ENCODE measurements at places on chromosomes 5 and 9.
A peak's percentile ranks its signal among the peaks of the same experiment; 100 is the strongest.

- DNase-seq: no peak
These were observed 409.8 kb downstream of the NTRK2 start for GRCh38 chr9:85079349-85079748.

GRCh38 chr9:21326526-21327139, 8.6 kb downstream of the KLHL9 start:
- no peak for DNase-seq

DNA sequence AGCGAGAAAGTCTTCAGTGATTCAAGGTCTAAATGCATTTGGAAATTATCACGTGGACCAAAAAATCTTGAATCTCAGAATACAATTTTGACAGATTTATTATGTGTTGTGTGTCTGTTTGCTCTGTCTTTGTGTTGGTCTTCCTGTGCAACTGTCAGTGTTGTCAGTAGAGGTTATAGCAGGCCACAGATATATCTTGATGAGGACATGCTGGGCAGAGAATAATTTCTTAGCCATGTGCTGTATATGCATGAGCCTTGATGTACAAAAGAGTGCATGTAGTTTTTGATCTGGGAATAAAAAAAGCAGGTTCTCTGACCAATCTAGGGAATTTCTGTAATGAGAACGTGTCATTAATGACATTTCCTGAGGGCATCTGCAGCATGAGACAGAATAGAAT, 57.6 kb downstream of the ZSWIM6 start:
- no peak for DNase-seq

- DNase-seq: no peak
These were observed 4.0 kb downstream of the BNIP1 start for GRCh38 chr5:173148354-173148753.

DNA sequence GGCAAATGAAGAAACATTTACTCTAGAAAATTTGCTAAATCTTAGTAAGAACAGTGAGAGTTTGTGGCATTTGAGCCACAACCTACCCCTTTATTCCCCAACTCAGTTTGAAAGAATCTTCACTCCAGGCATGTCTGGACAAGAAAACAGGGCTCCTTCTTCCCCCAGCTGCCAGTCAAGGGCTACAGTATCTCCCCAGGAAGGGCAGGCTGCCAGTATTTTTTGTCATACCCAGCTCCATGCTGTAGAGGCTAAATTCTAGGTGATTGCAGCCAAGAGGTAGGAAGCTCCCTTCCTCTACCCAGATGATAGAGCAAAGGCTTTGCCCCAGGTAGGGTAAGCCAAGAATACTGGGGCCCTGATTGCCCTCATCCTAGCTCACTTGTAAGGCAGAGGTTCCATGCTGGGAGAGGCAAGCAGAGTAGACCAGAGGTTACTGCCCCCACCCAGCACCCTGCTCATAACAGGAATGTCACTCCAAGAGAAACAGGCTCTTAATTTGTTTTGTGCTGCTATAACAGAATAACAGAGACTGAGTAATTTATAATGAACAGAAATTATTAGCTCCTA, 20.0 kb upstream of the GRPEL2 start:
- no peak for DNase-seq

GRCh38 chr9:76200745-76201144, 193.5 kb downstream of the RFK start:
- no peak for DNase-seq

- DNase-seq: peak; percentile 31
These were observed 33.3 kb upstream of the DAPK1 start for GRCh38 chr9:87464110-87464991.

- DNase-seq: no peak
These were observed 174.5 kb downstream of the FGF18 start for GRCh38 chr5:171593976-171594375.

GRCh38 chr9:136964171-136964689, 12.2 kb downstream of the LCN12 start:
- no peak for DNase-seq

DNA sequence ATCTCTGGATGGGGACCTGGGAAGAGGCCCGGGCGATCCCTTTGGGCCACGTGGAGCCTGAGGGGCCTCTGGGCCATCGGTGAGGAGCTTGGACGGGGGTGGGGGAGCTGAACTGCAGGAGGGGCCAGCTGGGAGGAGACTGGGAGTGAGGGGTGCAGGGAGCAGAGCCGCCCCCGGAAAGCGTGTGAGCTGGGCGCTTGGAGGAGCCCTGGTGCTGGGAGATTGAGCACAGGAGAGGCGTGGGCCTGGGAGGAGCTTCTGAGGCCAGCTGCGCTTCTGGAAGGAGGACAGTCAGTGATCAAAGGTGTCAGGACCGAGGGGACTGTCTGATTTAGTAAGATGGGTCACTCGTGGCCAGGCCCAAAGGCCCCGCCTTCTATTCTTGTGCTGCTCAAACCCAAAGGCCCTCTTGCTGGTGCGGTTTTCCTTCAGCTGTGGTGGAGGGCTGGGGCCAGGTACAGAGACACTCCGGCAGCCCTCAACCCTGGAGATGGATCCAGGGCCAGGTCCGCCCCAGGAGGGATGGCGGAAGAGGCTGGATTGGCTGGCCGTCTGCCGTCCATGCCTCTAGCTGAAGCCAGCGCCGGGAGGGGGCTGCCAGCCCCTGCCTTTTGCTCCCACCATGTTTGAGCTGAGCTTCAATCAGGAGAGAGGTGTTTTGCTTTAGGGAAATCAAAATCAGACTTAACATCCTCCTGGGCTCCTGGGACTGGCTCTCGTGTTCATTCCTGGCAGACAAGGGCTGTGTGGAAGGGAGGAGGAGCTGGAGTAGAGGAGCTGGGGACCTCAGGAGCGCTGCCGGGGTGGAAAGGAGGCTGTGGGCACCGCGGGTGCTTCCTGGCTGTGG, 21.6 kb downstream of the NCS1 start:
- DNase-seq: no peak

- no peak for DNase-seq
These were observed 1.1 kb downstream of the HNRNPA0 start for GRCh38 chr5:137752905-137753690.

- DNase-seq: no peak
These were observed 338.8 kb downstream of the NNT start for GRCh38 chr5:43941806-43942205.

DNA sequence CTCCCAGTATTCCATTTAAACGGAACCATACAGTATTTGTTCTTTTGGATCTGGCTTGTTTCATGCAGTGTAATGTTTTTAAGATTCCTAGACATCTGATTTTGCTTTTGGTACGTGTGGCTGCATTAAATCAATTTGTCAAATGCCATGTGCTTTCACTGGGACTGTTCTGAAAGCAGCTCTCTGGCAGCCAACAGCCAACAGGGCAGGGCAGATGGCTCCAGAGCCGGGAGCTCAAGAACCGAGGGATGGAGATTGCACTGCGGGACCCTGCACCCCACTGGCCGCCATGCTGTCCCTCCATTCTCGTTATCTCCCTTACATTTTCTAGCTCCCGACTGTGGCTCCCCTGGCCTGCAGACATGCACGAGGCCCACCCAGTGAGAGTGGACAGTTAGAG, 33.4 kb upstream of the AIF1L start:
- no peak for DNase-seq

- no peak for DNase-seq
These were observed 157.2 kb upstream of the PHYKPL start for GRCh38 chr5:178389796-178390195.

DNA sequence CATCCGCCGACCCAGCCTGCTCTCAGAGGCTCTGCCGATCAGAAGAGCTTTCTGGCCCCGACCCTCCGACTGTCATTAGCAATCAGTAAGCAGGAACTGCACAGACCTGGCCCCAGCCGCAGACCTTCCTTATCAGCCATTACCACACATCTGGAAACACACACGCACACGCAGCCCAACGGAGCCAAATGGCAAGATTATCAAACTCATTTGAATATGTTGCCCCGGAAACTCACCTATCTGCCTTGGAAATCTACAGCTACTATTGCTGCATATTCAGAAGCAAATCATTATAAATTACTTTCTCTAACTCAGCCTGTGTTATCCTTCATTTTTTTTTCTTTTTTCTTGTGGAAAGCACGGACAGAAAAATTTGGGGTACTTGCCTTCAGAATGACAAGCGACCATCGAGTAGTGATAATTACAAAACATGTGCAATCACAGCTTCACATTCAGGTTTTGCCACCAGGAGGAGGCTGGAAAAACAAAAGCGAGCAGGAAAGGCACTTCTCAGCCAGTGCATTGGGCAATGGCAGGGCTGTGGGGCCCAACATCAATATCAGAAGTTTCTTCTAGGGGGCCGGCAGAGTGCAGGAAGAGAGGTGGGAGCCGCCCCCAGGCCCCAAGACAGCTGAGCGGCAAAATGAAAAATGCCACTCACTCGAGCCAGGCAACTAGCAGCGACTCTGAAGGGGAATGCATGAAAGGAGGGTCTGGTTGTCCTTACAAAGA, 122.3 kb downstream of the VAV2 start:
- peak; percentile 8 for DNase-seq

DNA sequence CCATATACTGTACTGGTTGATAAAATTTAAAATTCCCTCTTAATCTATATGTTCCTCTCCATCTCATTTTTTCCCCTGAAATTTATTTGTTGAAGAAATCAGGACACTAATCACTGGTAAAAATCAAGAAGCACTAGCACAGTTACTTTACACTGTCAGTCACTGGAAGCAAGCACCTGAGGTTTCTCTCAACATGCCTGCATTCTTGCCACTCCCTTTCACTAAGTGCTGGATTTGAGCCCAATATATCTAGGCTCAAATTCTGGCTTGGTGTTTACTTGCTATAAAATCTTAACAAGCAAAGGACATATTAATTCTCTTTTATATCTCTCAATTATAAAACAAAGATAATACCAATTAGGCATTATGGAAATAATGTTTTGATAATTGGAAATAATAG, 58.6 kb downstream of the DIAPH1 start:
- no peak for DNase-seq

DNA sequence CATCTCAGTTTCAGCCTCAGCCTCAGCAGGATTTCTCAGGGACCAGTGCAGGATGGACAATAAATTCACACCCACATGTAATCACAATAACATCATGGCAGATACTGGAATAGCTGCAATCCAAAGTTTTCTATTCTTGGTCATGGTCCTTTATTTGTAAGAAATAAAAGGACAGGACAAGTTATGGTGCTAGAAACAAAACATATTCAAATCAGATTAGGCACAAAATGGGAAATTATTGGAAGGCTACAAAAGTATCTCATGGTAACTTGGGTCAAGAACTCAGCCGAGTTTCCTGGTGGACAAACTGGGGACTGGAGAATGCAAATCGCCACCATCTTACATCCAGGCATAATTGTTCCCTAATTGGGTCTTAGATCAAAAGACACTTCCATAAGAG, 1768.2 kb upstream of the WWC1 start:
- DNase-seq: no peak

DNA sequence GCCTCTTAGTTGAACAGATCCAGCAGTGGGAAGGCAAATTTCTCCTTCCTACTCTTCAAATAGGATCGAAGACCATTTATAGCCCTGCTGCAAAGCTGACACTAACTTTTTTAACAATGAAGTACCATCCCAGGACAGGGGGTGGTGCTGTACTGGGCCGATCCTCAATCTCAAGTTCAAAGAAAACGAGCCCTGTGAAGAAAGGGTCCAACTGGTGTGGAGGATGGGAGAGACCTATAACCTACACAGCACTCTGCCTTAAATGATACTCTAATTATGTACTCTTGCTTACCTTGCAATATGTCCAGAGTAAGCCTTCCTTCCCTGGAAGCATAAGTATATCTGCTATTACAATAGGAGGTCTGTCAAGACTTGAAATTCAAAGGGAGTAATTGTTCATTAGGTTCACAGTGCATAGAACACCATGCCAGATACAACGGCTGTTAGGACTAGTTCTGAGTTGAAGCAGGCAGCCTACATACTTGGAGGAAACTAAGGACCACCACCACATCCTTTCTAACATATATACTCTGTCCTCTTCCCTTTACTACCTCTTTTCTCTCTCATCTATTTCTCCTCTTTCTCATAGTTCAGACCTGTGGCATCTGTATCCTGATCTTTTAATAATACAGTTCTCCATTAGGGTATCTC, 6.2 kb downstream of the ETF1 start:
- no peak for DNase-seq

- no peak for DNase-seq
These were observed 20.5 kb upstream of the CCL28 start for GRCh38 chr5:43432486-43433375.

GRCh38 chr5:103486739-103487138, 75.8 kb downstream of the NUDT12 start:
- DNase-seq: no peak

DNA sequence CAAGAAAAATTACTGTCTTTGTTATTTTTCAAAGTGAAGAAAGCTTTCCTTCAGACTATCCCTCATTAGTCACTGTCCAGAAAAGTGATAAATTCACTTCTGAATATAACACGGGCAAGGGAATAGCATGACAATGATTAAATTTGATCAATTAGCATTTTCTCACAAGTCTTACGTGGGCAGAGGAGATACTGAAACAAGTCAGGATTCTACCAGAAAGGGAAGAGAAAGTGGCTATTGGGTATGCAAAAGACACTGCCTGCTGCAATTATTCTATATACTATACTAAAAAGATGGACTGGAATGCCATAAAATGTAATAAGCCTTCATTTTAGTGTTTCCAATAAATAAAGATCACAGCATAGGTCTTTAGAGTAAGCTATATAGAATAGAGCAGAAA, 7.4 kb downstream of the COX7C start:
- DNase-seq: no peak

- DNase-seq: no peak
These were observed 541.0 kb downstream of the DTWD2 start for GRCh38 chr5:118447350-118447749.

DNA sequence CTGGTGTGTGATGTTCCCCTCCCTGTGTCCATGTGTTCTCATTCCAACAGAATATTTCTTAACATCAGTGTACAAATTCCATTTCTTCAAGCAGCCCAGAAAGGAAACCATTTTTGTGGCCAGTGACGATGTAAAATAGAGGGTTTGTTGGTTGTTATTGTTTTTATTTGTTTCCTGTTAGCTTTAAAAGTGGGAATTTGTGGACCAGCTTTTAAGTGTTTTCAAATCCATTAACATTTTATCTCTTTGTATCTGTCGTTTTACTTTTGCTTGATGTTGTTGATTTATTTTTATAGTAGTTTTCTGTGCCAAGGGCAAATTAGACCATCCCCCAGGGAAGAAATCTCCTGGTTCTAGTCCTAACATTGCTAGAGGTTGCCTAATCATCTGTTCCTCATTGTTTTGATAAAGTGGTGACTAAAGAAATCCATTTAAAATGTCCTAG, 100.0 kb downstream of the GDNF start:
- no peak for DNase-seq

DNA sequence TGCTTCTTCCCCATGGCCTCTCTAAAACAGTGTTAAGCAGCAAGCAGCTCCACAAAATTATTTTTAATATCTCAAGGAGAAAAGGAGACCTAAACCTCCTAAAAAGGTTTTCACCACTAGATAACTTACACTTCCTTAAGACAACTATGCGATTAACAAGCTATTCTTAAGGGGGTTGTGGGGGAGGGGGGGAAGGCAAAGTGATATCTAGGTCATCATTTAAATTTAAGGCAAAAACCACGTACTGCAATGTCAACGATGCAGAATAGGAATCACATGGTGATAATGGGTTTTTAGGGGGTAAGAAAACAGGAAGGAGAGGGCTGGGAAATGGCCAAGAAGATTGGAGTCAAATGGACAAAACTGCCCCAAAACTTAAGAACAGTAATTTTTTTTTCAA, 32.6 kb downstream of the CSNK1A1 start:
- DNase-seq: no peak

GRCh38 chr9:137721479-137721878, 102.7 kb downstream of the EHMT1 start:
- no peak for DNase-seq
